ENCODE measurements at places on chromosomes 2 and 18.

DNA sequence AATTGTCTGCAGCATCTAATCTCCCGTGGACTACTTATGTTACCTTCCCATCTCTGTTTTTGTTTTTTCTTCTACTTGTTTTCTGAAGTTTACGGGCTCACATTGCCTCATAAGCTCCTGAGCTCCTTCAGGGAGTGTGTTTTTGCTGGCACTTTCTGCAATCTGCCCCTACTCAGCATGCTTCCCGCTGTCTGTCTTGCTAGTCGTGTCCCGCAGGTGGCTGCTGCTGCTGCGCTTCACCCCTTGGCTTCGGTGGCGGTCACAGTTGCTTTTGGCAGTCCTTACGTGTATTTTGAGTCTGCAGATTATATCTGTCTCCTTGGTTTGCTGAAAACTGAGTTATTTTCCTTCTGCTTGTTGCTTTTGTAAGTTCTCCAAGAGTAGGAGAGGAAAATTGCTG lies 37.3 kb downstream of the FER1L5 start:
- DNase-seq = no peak

GRCh38 chr2:48849770-48850169 lies 94.2 kb upstream of the LHCGR start:
- DNase-seq = no peak

- DNase-seq = no peak
These were observed 145.6 kb downstream of the FAM161A start for GRCh38 chr2:61707984-61708852.

- peak; percentile 89 for DNase-seq
These were observed 12.8 kb downstream of the ATP6V1B1 start for GRCh38 chr2:70948337-70949003.

DNA sequence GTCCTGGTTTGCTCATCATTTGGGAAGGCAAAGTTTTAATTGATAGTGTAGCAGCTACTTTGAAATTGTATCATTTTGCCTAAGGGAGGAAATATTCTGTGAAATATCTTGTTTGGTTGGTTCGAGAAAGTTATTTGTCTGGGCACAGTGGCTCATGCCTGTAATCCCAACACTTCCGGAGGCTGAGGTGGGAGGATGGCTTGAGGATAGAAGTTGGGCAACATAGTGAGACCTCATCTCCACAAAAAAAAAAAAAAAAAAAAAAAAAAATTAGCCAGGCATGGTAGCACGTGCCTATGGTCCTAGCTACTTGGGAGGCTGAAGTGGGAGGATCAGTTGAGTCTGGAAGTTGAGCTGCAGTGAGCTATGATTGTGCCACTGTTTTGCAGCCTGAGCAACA lies 3.1 kb upstream of the ADGRF3 start:
- DNase-seq = no peak

GRCh38 chr2:16700551-16701259 lies 35.1 kb upstream of the CYRIA start:
- no peak for DNase-seq

DNA sequence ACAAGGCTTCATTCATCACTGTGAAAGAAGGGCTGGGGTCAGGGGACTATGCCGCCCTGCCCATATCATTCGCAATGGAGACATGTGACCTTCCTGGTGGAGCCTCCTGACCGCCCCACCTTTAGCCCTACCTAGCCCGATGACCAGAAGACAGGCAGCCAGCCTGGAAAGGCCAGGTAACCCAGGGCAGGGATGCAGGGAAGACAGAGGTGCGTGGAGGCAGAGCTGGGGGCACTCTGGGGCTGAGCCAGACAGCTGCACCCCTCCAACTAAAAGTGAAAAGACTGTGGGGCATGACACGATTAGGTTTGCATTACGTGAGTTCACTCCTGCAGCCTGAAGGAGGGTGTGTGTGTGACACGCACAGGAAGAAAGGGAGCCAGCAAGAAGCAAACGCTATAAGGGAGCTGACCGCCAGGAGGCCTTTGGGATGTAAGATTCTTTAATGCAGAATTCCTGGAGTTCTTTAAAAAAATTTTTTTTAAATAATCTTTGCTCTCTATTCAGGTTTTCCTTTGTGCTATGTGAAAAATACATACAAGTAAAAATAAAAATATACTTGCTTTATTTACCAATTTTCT lies 3.7 kb upstream of the HES6 start:
- DNase-seq = no peak

- peak; percentile 45 for DNase-seq
These were observed 941.1 kb upstream of the FANCL start for GRCh38 chr2:59182249-59182648.

Data from endothelial cell (in vitro differentiated cells).